ENCODE measurements at places on chromosomes 13 and 19.
A peak's percentile ranks its signal among the peaks of the same experiment; 100 is the strongest.

GRCh38 chr13:33352526-33352925, 67.0 kb upstream of the STARD13 start:
- no peak for DNase-seq

- no peak for DNase-seq
Observed at GRCh38 chr19:19417046-19417445, 11.6 kb downstream of the GATAD2A start.

DNA sequence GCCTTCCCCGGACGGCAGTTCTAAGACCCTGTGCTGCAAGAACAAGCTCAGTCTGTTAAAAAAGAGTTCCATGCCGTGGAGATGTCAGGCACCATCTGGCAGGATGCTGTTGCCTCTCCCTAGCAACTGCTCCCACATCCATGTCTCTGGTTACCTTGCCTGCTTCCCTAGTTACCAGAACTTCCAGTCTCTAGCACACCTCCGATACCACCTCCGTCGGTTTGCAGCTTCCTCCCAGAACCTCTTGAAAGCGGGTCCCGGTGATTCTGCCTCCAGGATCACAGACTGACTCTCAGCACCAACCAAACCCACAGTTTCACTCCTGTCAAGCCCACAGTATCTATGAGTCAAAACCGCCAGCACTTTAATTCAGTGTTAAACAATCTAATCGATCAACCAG, 55.4 kb downstream of the KCTD12 start:
- no peak for DNase-seq

GRCh38 chr19:57242821-57243220, 2.4 kb downstream of the ZNF805 start:
- DNase-seq: no peak

GRCh38 chr13:66967811-66968597, 262.1 kb downstream of the PCDH9 start:
- no peak for DNase-seq

GRCh38 chr13:75285310-75285709, 196.7 kb downstream of the TBC1D4 start:
- no peak for DNase-seq

DNA sequence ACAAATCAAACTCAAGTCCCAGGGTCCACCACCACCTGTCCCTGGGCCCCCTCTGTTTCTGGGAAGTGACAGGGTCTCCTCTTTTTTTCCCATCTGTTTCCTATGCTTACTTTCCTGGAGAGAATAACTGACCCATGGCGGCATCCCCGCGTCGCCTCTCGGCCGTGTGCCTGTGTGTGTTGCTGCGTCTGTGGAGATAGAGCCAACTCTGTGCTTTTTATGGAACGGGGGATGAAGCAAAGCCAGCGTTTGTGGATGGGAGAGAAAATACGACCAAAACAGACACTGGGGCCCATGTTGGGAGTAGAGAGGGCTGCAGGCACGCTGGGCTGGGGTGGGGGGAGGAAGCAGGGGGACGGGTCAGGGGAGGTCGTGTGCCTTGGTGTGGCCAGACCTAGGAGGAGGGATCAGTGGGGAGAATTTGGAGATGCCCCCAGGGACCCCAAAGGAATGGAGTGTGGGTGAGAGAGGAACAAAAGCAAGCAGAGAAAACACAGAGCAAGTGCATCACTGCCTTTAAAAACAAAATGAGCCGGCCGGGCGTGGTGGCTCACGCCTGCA, 16.6 kb downstream of the PLK5 start:
- DNase-seq: no peak

- peak; percentile 50 for DNase-seq
Observed at GRCh38 chr19:48741129-48741999, 954 bp upstream of the RASIP1 start.

All from activated CD4-positive, alpha-beta memory T cell treated with anti-CD3 and anti-CD28 coated beads, Interleukin-2, amount 10 ng/mL, durations not matched to agents 7 days and 5 days (primary cell).